ENCODE measurements at places on chromosomes 3 and 15.

- no peak for DNase-seq
Observed at GRCh38 chr3:152293347-152294006, 24.7 kb downstream of the MBNL1 start.

- DNase-seq: no peak
Observed at GRCh38 chr15:31478702-31479221, 152.1 kb downstream of the KLF13 start.

GRCh38 chr3:152438706-152439105, 170.0 kb downstream of the MBNL1 start:
- no peak for DNase-seq

GRCh38 chr3:149378478-149379309, 1.2 kb upstream of the TM4SF1 start:
- DNase-seq: no peak

DNA sequence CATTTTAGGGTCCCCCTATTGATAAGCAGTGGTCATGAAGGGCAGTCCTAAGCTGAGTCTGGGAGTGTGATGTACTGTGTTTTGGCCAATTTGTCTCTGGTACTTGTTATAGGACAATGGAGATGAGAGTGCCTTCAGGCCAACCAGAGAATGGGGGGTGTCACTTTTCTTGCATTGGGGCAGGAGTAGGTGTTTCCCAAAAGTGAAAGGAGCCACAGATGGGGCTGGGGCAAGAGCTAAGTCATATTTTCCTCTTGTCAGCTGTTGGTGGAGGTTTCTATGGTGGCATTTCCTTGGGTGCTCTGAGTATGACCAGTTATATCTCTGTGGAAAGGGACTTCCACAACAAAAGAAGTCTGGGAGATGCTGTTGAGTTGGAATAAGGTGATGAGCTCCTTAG, 24.7 kb upstream of the BSN start:
- no peak for DNase-seq

DNA sequence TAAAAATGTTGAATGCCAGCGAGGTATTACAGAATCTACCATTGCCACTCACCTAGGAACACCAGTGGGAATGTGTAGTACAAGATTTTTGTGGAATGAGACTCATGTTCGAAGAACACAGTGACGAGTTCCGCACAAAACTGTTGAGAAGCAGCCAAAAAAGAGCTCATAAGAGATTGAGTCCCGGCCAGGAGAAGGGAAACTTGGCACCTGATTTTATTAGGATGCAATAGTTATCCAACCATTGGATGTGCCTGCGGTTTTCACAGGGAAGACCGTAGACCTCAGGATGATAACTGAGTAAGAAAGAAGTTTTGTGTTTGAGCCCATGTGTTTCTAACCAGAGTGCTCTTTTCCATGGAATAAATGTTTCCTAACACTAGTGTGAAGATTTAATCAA, 88.9 kb downstream of the PTPRG start:
- DNase-seq: no peak

- no peak for DNase-seq
Observed at GRCh38 chr3:62134061-62134496, 239.3 kb downstream of the FEZF2 start.

DNA sequence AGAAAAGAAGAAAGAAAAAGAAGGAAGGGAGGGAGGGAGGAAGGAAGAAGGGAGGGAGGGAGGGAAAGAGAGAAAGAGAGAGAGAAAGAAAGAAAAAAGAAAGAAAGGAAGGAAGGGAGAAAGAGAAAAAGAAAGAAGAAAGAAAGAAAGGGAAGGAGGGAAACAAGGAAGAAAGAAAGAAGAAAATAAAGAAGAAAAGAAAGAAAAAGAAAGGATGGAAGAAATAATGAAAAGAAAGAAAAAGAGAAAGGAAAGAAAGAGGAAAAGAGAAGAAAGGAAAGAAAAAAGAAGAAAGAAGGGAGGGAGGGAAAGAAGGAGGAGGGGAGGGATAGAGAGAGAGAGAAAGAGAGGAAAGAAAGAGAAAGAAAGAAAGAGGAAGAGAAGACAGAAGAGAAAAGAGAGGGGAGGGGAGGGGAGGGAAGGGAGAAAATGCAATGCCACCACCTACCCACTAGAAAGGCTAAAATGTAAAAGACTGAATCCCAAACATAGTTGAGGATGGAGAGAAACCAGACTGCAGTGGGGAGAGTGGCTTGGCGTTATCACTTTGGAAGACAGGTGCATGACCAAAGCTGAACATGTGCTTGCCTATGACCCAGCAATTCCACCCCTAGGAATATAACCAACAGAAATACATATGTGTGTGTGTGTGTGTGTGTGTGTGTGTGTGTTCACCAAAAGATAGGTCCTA, 66.9 kb upstream of the KLF13 start:
- no peak for DNase-seq

- no peak for DNase-seq
Observed at GRCh38 chr3:149654188-149654601, 3.6 kb downstream of the WWTR1 start.

- no peak for DNase-seq
Observed at GRCh38 chr3:150394606-150395005, 13.5 kb upstream of the TSC22D2 start.

- no peak for DNase-seq
Observed at GRCh38 chr3:129448186-129448895, 8.3 kb downstream of the IFT122 start.

- DNase-seq: no peak
Observed at GRCh38 chr15:70213794-70214193, 116.1 kb upstream of the TLE3 start.

DNA sequence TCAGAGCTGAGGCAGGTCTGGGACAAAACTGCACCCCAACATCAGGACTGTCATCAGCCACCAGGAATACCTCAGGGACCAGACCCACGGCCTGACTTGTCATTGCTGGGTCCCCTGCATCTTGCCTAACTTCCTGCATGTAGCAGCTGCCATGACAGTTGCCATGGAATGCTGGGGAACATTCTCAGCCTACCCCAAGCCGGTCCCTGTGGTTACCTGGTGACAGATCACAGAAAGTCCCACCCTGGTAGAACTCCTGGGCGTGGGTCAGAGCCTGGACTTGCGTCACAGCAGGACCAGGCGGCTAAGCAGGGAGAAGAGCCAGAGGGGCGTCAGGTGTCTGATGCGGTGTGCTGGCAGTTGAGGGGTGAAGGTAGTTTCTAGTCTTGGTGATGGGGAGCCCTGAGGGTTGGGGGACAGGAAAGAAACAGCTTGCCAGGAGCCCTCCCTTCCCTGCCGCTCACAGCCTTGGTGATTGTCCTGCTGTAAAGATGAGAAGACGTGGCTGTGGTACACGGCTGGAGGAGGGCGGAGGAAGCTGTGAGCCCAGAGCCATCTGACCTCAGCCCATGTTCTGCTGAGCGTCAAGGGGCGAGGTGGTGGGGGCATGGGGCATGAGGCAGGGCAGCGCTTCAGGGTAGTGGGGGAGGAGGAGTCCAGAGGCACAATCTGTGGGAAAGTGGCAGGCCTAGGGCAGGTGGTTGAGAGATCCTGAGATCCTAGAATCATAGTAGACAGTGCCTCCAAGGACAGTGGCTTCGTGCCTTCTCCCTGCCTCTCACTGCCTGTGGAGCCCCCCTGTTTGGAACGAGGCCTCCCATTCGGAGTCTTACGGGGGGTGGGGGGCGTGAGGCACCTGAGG, 5.4 kb downstream of the H1-8 start:
- no peak for DNase-seq

DNA sequence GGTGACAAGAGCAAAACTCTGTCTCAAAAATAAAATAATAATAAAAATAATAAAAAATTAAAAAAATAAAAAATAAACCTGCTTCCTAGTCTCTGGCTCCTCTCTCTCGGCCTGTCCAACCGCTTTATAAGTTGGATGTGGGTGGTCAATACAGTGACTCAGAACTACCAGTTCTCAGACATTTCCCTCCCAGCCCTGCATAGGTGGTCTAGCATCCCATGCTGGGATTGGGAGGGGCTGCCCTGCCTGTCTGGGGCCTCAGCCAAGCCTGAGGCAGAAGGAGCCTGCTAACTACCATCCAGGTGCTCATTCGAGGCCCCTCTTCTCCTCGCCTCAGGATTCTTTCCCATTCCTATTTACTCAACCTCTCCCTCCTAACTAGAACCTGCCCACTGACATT, 33.3 kb upstream of the BLM start:
- DNase-seq: no peak

GRCh38 chr3:166864473-166865467, 515.3 kb downstream of the ZBBX start:
- no peak for DNase-seq

GRCh38 chr3:74905478-74905877, 291.0 kb upstream of the CNTN3 start:
- no peak for DNase-seq

- no peak for DNase-seq
Observed at GRCh38 chr3:133589503-133589902, 16.0 kb downstream of the CDV3 start.

GRCh38 chr3:55826731-55827496, 339.8 kb upstream of the WNT5A start:
- no peak for DNase-seq

- no peak for DNase-seq
Observed at GRCh38 chr15:80554560-80554959, 140.6 kb upstream of the ABHD17C start.

GRCh38 chr15:88472225-88472624, 4.7 kb downstream of the MRPS11 start:
- no peak for DNase-seq

- peak; percentile 71 for DNase-seq
Observed at GRCh38 chr3:181176601-181177000, 187.1 kb upstream of the DNAJC19 start.

DNA sequence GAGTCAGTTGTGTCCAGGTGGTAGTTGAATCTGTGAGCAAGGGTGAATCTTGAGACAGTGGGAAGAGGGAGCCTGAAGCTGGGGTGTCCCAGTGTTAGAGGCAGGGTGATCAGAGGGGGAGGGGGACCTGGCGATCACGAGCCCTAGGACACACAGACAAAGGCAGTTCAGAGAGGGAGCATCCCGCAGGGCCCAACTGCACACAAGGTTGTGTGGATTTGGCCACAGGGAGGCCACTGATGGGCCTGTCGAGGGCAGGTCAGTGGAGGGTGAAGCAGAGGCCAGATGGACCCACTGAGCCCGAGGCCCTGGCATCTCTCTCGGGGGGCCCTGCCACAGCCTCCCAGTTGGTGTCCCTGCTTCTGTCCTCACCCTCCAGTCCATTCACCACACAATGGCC, 48.6 kb upstream of the SMAD6 start:
- no peak for DNase-seq

- no peak for DNase-seq
Observed at GRCh38 chr15:99139276-99139675, 34.4 kb downstream of the SYNM start.

DNA sequence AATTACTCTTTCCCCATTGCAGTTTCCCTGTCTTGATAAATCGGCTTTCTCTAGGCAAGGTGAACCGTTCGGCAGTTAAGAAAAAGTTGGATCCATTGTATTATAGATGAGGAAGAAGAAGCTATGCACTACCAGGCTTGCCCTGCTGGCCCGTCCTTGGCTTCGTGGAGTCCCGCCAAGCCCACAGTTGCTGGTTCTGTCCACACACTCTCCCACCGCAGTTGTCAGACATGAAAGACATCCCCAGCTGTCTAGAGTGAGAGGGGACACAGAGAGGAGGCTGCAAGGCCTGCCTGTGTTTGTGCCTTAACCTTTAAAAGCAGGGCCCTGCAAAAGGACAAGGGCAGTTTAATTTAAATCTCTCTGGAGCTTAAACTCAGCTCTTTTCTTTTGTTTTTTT, 47.2 kb upstream of the PLCL2 start:
- DNase-seq: no peak

- no peak for DNase-seq
Observed at GRCh38 chr15:95795386-95795785, 535.1 kb upstream of the NR2F2 start.

DNA sequence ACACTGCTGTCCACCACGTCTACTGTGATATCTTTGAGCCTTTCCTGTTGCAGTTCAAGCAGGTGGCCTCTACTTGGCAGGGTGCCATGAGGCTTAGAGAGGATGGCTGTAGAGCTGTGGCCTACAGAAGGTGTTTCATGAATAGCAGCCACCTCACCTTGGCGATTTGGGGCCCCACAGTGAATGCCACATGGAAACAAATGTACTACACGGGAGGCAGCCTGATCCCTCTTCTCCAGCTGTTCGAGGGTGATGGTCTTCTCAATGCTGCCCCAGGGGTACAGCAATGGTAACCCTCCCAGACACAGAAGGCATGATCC, 70.7 kb downstream of the FAM43A start:
- no peak for DNase-seq

GRCh38 chr3:196985298-196985697, 16.7 kb upstream of the PIGZ start:
- no peak for DNase-seq

DNA sequence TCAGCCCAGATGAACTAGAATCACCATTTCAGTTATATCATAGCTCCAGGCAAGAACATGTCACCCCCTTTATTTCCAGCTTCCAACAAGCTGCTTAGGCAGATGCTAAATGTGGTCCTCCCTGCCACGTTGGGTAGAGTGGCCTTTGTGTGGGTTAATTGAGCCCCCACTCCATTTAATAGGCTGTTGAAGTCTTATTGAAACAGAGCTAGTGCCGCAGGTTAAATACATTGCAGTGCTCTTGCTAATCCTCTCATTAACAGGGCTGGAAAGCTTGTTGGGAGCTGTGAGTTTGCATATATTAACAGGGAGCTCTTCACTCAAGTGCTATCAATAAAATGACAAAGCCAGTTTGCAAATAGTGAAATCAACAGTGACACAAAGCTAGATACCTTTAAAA, 248.4 kb upstream of the CMC1 start:
- no peak for DNase-seq

- DNase-seq: no peak
Observed at GRCh38 chr3:122100083-122100482, 44.9 kb downstream of the CD86 start.

DNA sequence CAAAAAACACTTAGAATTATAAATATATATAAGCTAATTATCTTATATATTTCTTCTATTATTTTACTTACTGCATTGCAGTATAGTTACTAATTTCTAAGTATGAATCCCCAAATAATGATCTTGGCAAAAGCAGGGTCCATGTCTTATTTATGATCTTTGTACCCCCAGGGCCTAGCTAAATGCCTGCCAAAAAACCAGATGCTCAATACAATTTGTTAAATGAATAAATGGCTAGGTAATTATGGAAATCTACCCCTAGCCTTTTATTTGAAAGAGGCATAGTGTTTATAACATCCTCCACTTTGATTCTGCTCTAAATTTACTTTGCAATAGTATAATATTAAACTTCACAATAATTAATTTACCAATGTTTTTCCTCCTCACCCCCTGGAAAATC, 69.5 kb downstream of the CSNK1G1 start:
- DNase-seq: no peak

GRCh38 chr3:127215714-127216414, 22.9 kb downstream of the PRR23E start:
- no peak for DNase-seq

DNA sequence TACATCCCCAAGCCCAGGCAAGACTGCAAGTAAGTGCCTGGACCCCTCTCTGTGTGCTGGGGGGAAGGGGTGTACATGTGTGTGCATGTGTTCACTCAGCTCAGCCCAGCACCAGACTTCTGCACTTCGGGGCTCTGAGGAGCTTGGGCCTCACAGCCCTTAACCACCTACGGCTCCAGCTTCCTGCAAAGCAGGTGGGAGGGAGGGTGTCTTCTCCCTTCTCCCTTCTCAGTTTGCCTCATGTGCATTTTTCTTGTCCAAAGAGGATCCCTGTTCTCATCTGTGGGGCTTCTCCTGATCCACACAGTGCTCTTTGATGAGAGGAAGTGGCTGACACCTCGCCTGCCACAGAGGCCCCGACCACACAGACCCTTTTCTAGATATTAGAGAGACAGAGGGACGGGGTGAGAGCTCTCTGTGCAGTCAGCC, 69.3 kb downstream of the MESD start:
- no peak for DNase-seq

GRCh38 chr15:33980159-33980558, 11.9 kb downstream of the CHRM5 start:
- DNase-seq: no peak

GRCh38 chr15:48596841-48597240, 48.7 kb downstream of the FBN1 start:
- DNase-seq: no peak
